ENCODE measurements at places on chromosomes 11 and 22.

GRCh38 chr11:89205378-89205777 lies 27.7 kb downstream of the TYR start:
- no peak for DNase-seq

GRCh38 chr11:117748771-117749540 lies 48.1 kb downstream of the DSCAML1 start:
- DNase-seq, result no peak

DNA sequence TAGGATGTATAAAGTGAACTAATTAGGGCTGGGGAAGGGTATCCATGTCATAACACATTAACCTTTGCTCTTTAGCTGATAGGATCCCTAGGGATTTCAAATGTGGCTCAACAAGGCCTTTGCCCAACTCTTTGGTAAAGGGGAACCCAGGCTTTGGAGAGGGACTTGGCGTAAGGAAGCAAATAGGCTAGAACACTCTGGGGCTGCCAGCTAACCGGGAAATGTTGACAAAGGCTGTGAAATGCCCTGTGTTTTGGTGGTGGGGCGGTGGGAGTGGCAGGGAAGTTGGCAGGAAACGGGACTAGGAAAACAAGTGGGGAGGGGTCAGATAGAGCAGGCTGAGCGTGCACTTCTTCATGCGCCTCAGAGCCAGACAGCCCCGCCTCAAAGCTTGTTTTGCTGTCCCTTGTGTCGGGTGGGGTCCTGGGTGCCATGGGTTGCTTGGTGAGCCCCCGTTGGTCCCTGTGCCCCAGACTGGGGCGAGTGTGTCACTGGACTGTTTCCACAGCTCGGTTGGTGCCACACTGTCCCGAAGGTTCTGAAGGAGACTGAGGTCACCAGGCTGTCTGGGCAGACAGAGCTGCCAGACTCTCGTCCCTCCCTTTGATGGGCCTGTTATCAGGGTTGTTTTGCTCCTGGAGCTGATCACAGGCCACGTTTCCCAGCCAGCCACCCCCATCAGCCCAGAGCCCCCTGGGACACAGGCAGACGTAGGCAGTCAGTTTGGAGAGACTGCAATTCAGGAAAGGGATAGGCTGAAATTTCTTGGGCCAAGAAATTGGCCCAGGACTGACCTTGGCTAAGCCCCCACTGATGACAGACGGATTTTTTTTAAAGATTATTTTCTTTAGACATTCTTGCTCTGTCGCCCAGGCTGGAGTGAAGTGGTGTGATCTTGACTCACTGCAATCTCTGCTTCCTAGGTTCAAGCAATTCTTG lies 19.6 kb downstream of the KCTD21 start:
- no peak for DNase-seq

DNA sequence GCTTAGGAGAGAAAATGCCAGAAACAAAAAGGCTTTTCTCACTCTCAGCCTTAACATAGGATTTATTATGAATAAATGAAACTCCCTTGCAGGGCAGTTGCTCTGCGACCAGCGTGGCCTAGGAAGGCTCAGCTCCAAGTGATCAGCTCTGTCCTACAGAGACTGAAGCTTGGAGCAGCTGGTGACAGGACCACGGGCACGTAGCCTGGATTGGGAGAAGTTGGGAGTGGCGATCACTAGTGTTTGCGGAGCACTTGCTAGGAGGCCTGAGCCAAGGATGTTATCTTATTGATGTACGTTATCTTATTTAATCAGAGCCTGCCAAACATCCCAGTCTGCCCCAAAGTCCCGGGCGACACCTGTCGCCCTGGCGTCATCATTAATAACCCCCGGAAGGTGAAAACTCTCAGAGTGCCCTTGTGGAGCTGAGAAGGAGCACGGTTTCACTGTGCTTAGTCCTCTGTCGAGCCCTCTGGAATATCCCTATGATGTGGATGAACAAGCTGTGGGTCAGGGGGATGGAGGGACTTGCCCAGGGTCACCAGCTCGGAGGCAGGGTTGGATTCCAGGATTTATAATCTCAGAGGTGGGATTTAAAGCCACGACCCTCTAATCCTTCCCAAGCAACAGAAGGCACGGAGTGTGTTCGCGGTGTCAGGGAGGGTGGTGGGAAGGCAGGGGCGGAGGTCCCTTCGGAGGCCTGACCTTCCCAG lies 40.8 kb upstream of the SMIM38 start:
- DNase-seq, result peak; percentile 69

- DNase-seq, result no peak
Observed at GRCh38 chr22:47071807-47072641, 309.6 kb downstream of the TBC1D22A start.

- DNase-seq, result no peak
Observed at GRCh38 chr11:62431171-62431901, 12.5 kb downstream of the SCGB1A1 start.

GRCh38 chr22:43823911-43824665 lies 12.0 kb upstream of the EFCAB6 start:
- DNase-seq, result peak; percentile 1

- DNase-seq, result peak; percentile 82
Observed at GRCh38 chr22:43743131-43743530, 69.0 kb downstream of the EFCAB6 start.

DNA sequence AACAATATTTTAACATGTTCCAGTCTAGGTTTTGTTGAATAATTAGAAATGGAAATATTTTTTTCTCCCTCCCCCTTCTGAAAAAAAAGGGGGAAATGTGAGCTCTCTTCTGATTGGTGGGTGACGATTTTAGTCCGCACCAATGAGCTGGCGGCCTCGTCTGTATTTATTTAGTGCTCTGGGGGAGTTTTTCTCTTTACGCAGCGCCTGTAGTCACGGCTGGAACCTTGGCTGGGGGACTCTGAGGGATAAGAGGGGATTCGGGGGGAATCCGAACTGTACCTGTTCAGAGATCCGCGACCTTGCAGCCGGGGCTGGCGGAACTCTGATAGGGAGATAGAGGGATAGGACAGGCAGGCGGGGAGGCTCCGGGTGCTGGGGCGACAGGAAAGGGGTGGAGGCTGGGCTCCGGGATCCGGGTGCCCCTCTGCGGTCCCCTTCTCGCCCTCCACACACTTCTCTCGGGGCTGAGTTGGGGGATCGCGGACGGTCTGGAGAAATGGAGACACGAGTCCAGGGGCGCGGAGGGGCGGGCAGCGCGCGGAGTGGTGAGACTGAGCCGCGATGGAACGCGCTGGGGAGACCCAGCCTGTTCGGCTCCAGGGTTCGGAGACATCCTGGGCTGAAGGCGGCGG lies 99.7 kb upstream of the HSD17B12 start:
- DNase-seq, result no peak

DNA sequence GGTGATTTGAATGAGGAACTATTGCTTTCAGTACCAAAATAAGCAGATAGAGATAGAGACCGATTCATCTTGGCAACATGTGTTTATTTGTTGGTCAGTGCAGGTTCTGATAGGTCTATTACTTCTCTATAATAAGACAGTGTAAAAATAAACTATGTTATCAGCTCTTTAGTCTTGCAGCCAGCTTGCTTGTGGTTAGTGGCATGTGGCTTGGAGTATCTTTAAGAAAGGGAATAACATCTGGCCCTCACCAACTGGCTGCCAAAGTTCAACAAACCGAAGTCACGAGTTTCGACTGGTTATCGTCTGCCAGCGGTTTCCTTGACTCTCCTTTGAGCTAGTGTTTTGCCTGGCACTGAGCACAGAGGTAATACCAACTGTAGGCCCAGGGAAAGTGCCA lies 71.8 kb downstream of the CTTN start:
- no peak for DNase-seq

DNA sequence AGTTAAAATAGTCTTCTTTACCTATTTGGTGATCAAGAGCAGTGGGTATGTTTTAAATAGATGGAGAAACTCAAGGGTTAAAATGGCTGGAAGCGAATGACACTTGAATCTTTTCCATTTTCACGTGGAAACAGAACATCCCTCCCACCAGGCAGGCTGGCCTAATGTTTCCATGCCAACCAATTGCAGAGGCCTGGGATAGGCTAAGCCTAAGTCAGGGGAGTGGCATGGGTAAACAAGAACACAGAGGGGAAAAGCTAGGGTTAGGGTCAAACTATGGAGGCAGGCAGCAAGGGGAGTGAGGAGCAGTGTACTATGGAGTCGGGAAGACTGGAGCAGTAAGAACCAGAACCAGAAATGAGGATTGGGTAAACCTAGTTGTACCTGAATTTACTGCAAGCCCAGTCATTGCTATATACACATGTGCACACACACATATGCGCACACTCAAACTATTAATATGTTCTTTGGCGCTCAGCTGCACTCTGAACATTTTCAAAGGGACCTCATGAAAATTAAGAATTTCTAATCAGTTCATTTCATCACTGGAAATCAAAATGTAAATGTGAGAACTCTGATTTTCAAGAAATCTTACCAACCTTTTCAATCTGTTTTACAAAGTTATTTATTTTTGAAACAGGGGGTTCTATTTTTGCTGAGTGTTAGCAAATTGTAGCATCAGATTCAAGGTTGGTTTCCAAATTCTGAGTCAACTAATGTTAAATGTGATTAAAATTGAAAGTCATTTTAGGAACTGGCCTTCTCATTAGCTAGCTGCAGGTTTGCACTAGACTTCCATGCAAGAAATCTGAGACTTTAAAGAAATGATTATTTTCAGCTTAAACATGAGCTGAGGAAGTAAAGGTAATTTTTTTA lies 327.0 kb upstream of the CCDC90B start:
- no peak for DNase-seq

- DNase-seq, result no peak
Observed at GRCh38 chr11:78575478-78575877, 814 bp upstream of the NARS2 start.

DNA sequence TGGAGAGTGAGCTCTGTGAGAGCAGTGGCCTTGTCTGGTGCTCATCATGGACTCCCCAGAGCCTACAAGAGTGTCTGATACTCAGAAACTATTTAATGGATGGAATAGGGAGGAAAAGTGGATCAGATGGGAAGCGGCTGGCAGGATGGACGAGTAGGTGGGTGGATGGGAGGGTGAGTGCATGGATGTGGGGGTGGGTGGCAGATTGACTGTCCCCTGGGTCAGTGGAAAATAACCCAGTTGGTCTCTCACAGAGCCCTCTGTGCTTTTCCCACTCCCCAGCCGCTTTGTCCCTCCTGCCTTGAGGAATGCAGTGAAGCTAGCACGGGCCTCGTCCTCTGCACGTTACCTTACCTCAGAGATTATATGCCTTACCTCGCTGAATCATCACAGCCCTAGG lies 5.9 kb downstream of the SPI1 start:
- no peak for DNase-seq

- DNase-seq, result peak; percentile 32
Observed at GRCh38 chr11:68076371-68077042, 37.7 kb downstream of the TCIRG1 start.

DNA sequence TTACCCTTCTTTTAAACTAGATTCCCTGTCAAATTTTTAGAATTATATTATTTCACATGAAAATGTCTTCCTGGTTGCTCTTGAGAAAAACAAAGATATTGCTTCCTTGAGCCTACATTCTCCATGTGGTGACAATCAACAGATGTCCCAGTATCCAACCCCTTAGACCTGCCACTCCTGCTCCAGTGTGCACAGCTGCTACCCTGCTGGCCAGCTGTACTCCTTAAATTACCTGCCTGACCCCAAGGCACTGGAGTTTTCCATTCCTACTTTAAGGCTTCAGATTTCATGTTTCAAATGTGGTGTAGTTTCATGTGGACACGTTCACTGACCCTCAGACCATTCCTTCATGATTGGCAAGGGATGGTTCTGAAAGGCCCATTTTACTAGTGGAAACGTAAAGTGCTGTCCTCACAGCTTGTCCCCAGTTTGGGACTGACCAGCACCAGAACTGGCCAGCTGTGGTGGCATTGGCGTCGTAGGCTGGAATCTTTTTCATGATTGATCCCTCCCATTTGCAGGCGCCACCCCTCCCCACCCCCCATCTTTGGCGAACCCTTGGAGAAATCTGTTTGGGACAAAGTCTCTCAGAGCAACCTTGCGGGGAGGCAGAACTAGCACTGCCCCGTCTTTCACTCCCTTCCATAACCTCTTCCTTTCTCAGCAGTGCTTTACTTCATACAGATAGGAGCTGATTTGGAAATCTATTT lies 123.5 kb downstream of the DBX1 start:
- no peak for DNase-seq
